AG10803 (cell line): ENCODE measurements at places on chromosomes 11 and 22.
A peak's percentile ranks its signal among the peaks of the same experiment; 100 is the strongest.

GRCh38 chr11:27391331-27392015, 28.5 kb upstream of the CCDC34 start:
- no peak for DNase-seq

- DNase-seq = peak; percentile 84
Measured at GRCh38 chr11:61797263-61797944, 4.7 kb downstream of the FEN1 start.

DNA sequence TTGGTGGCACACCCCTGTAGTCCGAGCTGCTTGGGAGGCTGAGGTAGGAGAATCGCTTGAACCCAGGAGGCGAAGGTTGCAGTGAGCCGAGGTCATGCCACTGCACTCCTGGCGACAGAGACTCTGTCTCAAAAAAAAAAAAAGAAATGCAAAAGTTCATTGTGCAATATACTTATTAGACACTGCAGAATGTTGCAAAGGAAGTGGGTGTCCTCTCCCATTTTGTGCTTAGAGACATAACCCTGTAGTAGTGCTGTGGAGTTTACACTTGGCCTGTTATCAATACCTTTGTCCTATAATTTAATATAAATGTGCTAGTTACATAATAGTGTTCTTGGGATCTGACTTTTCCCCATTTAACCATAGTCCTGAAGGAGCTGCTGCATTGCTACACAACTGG, 9.4 kb downstream of the BCL2L13 start:
- DNase-seq = no peak

DNA sequence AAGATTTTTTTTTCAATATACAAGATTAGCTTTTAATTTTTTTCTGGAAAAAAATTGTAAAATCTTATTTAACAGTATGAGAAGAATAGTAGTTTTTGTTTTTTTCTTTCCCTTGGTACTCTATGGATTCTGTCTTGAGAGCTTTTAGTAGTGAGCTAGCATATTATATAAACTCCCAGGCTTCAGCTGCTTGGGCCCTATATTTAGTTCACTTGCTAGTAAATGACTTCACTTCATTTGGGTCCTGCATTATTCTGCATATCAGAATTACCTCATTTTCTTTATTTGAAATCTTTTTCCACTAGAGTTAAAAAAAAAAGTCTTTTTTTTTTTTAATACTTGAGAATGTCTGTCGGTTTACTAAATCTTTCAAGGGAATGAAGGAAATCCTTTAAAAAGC, 33.1 kb downstream of the HIPK3 start:
- no peak for DNase-seq

DNA sequence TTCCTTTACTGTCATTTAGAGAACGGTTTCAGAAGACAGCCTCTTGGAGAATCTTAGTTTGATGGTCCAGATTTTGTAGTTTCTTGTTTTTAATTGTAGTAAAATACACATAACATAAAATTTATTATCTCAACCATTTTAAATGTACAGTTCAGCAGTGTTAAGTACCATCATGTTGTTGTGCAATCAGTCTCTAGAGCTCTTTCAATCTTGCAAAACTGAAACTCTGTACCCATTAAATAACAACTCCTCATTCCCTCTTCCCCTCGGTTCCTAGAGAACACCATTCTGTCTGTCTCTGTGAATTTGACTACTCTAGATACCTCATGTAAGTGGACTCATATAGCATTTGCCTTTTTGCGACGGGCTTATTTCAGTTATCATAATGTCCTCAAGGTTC, 69.8 kb downstream of the GRIK4 start:
- DNase-seq = no peak

DNA sequence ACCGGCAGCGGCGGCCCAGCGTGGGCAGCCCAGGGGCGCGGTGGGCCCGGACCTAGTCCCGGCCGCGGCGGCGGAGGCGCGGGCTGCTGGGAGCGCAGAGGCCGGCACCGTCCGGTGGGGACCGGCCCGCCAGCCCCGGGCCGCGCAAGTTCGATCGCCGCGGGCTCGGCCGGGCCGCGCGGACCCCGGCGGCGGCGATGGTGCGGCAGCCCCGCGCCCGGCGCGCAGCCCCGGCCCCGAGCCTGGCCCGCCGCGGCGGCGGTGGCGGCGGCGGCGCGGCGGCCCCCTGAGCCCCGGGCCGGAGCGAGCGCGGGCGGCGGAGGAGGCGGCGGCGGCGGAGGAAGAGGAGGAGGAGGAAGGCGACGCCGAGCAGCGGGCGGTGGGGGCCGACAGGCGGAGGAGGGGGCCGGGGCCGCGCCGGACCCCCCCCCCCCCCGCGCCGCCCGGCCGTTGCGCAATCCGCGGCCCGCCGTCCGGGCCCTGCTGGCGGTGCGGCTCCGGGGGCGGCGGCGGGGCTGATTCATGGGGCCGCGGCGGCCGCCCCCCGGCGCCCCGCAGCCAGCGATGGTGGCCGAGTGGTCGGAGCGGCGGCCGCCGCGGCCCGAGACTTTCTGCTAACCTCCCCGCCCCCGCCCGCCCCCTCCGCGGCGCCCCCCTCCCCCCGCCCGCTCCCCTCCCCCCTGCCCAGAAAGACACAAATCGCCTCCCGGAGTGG, 1251.9 kb downstream of the BRD1 start:
- no peak for DNase-seq

DNA sequence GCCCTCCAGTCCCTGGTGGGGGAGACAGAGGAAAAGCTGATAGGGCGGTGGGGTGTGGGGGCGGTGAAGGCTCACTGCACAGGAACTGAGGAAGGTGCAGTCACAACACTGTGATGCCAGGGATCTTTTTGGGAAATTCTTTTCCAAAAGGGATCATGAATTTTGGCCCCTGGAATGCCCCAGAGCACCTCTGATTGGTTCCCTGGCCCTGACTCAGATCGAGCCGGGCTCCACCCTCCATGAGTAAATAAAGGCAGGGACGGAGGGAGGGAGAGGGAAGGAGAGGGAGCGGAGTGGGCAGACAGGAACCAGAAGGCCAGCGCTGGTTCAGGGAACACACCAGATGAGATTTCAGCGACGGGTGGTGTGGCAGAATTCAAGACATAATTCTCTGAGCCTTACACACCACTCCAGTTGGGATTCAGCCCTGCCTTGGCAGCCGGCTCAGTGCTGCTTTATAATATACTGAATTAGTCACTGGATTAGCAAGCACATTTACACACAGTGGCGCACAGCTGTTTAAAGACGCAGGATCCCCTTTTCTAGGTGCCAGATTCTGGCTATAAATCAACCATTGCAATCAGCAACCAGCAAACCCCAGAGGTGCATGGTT, 80.3 kb downstream of the ETS1 start:
- peak; percentile 98 for DNase-seq

DNA sequence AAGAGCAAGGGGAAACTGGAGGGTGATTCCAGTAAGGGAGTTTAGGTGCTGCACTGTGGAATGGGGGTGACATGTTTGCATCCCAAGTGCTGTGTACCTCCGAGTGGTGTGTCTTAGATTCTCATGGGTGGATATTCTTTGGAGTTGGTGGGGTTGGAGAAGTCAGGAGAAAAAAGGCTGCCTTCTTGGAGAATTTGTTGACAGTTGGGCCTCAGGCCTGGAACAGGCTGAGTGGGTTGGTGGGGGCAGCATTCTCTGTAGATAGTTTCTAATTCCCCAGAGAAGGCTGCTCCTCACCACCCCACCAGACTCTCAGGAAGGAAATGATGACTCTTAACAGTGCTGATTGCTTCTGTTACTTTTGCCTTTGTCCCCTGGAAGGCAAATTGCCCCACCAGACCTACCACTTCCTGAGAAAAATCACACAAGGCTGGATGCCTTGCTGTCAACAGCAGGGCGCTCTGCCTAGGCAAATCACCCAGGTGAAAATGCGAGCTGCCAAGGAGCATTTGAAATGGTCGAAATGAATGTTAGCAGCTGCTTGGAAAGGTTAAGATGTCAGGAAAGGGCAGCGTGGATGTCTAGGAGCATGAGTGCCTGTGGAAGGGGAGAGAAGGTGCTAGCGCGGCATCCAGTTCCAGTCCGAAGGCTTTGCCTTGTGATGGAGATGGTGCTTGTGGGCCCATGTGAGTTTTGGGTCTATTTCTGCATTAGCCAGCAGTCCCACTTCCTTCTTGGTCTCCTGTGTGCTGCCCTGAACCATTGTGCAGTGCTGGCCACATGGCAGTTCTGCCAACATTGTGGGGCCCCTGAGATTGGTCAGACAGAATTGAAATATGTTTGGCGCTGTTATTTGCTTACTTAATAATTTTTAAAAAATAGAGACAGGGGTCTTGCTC, 29.7 kb upstream of the SORL1-AS1 start:
- no peak for DNase-seq

DNA sequence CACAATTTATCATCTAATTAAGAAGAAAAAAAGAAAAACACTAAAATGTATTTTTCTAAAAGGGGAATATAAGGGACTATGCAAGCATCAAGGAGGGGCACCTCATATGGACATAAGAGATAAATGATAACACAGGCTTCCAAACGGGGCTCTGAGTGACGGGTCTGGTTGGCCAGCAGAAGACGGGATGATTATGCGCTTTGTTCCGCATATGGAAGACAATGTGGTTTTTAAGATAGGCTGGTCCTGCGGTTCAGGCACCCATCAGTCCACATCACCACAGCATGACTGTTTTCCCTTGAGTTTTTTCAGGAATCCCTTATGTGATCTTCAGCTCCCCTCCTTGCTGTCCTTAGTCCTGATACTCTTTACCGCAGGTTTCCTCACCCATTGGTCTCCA, 404.6 kb downstream of the OPCML start:
- no peak for DNase-seq

DNA sequence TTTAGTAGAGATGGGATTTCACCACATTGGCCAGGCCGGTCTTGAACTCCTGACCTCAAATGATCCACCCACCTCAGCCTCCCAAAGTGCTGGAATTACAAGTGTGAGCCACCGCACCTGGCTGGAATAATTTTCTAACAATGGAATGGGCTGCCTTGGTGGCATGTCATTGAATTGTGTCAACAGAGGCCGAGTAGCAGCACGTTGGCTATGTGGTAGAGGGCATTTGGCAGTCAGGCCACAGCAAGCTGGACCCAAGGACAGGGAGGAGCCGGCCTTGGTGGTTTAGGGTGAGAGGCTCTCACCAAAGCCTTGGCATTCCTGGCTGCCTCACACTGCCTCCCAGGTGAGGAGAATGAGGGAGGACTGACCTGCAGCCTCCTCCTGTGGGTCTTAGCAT, 4.1 kb upstream of the NIPSNAP1 start:
- no peak for DNase-seq

DNA sequence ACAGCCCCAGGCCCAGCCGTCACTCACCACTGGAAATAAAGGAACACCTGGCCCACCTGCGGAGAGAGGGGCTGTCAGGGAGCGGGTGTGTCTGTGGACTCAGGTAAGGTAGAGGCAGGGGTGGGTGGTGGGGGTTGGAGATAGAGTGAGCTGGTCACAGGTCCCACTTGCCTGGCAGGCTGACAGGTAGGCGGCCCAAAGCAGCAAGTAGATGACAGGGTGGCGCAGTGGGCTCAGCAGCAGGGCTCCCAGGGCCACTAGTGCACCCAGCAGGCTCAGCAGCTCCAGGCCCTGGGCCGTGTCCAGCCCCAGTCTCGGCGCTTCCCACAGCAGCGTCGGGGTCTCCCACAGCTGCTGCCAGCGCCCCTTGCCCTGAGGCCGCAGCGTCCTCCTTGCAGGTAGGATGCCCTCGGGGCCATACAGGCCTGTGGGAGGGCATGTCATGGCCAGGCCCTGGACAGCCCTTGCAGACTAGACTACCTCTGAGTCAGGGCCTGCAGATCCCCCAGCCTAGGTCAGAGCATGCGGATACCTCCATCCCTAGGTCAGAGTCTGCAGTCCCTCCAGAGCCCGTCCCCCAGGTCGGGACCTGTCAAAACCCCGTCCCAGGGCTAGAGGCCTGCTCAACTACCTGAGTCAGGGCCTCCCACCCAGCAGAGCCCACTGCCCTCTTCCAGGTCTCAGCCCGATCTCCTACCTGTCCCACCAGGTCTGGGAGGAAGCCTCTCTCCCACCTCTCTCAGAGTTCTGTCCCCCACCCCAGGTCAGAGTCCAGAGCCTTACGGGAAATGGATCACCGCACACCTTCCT, 686 bp downstream of the LMF2 start:
- DNase-seq = no peak

DNA sequence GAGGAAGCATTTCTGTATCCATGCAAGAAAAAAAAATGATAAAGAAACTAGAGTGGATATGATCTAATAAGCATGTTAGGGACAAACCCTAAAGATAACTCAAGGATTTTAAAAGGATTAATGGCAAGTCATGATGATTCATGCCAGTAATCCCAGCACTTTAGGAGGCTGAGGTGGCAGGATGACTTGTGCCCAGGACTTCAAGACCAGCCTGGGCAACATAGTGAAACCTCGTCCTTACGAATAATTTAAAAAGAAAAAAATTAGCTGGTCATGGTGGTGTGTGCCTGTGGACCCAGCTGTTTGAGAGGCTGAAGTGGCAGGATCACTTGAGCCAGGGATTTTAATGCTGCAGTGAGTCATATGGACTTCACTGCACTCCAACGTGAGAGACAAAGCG, 145.5 kb upstream of the BLID start:
- no peak for DNase-seq

DNA sequence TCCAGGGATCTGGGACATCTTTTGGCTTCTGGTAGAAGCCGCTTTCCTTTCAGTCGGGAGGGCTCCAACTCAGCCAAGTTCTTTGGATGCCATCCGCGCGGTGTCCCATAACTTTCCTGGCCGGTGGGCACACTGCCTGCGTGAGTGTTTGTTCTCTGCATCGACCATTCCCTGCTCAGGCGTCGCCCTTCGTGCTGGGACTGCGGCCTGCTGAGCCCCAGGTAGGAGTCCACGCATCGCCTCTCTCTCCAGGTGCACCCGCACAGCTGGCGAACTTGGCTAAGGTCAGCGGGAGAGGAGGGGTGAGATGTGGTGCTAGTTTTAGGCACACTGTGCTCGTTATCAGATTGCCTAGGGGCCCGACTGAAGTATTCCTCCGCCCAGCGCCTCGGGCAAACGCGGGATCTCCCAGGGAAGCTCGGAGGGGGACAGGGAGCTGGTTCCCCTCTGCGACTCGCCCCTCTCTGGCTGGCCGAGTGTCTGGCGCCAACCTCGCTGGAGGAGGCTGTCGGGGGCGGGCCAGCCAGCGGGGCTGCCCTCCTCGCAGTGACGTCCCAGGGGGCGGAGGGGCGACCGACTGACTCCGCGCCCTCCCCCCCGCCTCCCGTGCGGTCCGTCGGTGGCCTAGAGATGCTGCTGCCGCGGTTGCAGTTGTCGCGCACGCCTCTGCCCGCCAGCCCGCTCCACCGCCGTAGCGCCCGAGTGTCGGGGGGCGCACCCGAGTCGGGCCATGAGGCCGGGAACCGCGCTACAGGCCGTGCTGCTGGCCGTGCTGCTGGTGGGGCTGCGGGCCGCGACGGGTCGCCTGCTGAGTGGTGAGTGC, at the start of gene LAYN:
Gene LAYN, plus strand, starts transcription at position 607 of the 823 bp plus-strand sequence. Its CDS starts 124 bp downstream, at position 731.
- DNase-seq = peak; percentile 72
